ENCODE measurements at places on chromosomes 16 and 17.

GRCh38 chr16:85438981-85439685 lies 174.0 kb upstream of the GSE1 start:
- DNase-seq: no peak

- no peak for DNase-seq
Observed at GRCh38 chr17:7218166-7218565, 1.5 kb downstream of the DLG4 start.

DNA sequence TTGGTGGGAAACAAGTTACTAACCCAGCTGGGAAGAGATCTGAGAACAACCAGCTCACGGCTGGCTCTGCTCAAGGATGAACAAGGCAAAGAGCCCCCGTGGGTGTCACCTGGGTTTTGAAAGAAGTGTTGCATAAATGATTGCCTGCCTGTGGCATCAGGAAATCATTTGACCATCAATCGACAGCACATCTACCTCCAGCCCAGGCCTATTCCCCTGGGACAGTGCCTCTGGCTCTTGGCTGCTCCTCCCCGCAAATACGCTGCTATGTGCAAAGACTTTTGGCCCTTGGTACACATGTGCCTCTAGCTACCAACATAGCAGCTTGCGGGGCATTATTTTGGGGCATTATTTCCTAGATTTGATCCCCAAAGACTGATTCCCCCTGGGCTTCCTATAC lies 39.4 kb upstream of the SMPD3 start:
- DNase-seq: no peak

- no peak for DNase-seq
Observed at GRCh38 chr17:46770818-46771560, 47.5 kb downstream of the WNT3 start.

- no peak for DNase-seq
Observed at GRCh38 chr16:88346680-88347505, 35.9 kb upstream of the ZNF469 start.

- DNase-seq: no peak
Observed at GRCh38 chr17:17897442-17897841, 60.7 kb upstream of the SREBF1 start.

GRCh38 chr17:40819528-40820125 lies 2.8 kb downstream of the KRT10 start:
- DNase-seq: no peak

- no peak for DNase-seq
Observed at GRCh38 chr17:70407506-70407905, 238.2 kb downstream of the KCNJ2 start.

DNA sequence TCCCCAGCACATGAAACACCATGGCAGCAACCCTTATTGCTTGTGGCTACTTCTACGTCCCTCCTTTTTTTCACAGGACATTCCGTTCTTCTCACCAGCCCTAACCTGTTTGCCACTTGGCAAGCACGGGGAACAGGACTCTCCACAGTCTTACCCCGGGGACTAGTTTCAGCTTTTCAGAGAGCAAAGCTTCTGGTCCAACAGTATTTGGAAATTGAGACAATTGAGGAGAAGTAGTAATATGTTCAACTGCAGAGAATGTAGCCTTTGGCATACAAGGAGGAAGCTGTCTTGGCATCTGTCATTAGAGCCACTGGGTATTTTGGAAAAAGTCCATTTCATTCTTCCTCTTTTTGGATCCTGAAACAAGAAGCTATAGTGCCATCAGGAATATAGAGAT lies 65.7 kb downstream of the MAP2K6 start:
- DNase-seq: no peak

GRCh38 chr17:50107790-50108414 lies 12.8 kb downstream of the PDK2 start:
- no peak for DNase-seq

DNA sequence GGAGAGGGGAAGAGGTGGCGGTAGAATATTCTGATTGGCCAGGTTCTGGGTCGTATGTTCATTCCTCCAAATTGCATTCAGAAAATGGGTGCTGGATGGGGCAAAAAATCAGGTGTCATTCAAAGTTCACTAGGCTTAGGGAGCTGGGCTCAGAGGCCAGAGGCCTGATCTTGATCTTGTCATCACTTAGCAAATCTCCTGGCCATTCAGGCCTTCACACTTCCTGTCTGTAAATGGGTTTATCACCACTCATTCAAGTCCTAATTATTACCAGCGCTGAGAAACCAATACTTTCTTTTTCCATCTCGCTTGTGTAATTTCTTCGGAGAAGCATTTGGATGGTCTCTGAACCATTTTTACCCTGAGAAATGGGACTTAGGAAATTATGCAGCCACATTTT lies 50.8 kb downstream of the BMERB1 start:
- DNase-seq: no peak

- no peak for DNase-seq
Observed at GRCh38 chr16:19691161-19691711, 26.8 kb downstream of the KNOP1 start.

GRCh38 chr16:57144027-57144426 lies 41.8 kb downstream of the PSME3IP1 start:
- DNase-seq: no peak

GRCh38 chr17:65772989-65773388 lies 211.5 kb upstream of the AXIN2 start:
- DNase-seq: no peak

GRCh38 chr17:73104450-73104849 lies 12.0 kb upstream of the SLC39A11 start:
- no peak for DNase-seq

- no peak for DNase-seq
Observed at GRCh38 chr17:68684949-68685357, 83.8 kb upstream of the FAM20A start.

GRCh38 chr17:8963647-8964258 lies 1.8 kb downstream of the PIK3R5 start:
- peak; percentile 40 for DNase-seq

DNA sequence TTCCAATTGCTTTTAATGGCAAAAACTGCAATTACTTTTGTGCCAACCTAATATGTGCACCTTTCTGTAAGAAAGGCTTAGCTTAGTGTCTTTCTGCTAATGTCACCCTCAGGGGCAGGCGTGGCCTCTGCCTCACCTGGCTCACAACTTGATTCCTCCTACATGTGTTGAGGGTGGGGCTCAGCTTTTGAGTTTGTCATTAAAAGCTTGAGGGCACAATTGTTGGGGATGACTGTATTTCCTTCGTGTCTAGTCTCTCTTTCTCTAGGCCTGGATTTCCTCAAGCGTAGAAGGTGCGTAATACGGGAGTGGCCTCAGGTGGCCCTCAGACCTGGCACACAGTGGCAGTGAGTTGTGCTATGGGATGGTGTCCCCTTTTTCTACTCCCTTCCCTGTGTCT lies 94.4 kb downstream of the CLEC16A start:
- no peak for DNase-seq

- DNase-seq: no peak
Observed at GRCh38 chr17:40857535-40857934, 9.5 kb downstream of the KRT12 start.

- DNase-seq: no peak
Observed at GRCh38 chr17:7636163-7636562, 6.2 kb downstream of the SHBG start.

DNA sequence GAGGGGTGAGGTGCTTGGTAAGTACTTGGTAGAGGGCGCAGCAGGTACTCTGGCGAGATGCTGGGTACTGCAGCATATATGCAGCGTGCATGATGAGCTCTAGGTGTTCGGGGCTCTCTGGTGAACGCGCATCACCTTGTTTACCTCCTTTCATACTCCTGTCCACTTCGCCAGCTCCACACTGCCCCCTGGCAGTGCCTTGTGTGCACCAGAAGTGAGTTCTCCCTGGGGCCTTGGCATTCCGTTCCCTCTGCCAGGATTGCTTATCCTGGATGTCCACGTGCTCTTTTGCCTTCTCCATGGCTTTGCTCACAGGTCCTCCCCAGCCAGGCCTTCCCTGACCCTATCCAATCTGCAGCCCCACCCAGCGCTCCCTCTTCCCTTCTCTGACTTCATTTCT lies 154.2 kb downstream of the MRM1 start:
- no peak for DNase-seq

DNA sequence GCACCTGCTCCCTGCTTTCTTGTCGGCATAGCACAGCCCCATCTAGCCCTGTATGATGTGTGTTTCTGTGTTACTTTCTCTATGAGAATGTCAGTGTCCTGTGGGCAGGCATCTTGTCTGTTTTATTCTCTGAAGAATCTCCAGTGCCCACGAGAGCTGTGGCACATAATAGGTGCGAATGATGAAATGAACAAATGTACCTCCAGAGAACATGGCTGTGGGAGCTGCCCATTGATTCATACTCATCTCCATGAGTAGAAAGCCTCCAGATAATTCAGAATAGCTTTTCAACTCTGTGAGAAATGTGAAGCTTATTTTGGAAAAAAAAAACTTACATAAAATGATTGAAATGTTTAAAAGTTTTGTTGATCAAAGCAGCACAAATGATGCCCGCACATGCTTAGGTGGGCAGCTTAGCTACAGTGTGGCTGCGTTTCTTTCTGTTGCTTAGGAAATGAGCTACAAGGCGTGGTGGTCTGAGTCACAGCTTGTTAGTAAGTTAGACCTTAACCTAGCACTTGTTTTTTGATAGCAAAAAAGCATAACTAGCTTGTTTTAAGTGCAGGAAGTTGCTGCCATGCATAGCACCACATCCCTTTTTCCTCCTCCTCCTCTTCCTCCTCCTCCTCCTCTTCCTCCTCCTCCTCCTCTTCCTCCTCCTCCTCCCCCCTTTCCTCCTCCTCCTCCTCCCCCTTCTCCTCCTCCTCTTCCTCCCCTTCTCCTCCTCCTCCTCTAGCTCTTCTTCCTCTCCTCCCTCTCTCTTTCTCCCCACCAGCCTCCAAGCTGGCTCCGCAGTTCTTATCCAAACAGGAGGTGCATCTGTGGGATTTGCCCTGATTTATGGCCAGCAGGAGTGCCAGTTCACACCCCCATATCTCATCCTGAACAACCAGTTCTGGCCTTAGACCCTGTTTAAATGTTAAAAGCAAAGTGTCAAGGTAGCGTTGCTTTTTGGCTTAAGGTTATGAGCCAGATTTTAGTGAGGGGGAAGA lies 221.5 kb downstream of the IRF8 start:
- no peak for DNase-seq

- no peak for DNase-seq
Observed at GRCh38 chr16:86046667-86047270, 147.8 kb downstream of the IRF8 start.

DNA sequence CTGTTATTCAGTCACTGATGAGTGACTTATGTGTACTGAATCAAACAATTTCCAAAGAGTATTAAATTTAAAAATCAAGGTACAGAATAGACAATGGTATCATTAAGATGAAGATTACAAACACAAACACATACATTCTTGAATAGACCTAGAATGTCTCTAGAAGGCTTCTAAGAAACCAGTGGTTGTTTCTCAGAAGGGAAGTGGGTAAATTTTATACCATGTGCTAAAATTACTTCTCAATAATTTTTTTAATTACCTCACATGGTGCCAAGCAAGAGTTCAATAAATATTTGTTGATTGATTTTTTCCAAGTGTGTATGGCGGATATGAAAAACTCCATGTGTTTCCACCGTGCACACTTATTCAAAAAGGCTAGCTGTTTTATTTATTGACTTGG lies 6.4 kb downstream of the DYNLRB2 start:
- no peak for DNase-seq

GRCh38 chr17:44229090-44229489 lies 9.6 kb upstream of the UBTF start:
- DNase-seq: no peak

GRCh38 chr17:44084131-44084538 lies 13.6 kb downstream of the G6PC3 start:
- DNase-seq: no peak

GRCh38 chr17:50021681-50022370 lies 26.8 kb upstream of the DLX3 start:
- no peak for DNase-seq

DNA sequence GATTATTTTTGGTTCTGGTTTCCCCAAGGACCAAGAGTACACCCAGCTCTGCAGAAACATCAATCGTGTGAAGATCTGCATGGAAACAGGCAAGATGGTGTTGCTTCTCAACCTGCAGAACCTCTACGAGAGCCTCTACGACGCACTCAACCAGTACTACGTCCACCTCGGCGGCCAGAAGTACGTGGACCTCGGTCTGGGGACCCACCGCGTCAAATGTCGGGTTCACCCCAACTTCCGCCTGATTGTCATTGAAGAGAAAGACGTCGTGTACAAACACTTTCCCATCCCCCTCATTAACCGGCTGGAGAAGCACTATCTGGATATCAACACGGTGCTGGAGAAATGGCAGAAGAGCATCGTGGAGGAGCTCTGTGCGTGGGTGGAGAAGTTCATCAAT lies 67.4 kb upstream of the ENDOV start:
- DNase-seq: no peak

DNA sequence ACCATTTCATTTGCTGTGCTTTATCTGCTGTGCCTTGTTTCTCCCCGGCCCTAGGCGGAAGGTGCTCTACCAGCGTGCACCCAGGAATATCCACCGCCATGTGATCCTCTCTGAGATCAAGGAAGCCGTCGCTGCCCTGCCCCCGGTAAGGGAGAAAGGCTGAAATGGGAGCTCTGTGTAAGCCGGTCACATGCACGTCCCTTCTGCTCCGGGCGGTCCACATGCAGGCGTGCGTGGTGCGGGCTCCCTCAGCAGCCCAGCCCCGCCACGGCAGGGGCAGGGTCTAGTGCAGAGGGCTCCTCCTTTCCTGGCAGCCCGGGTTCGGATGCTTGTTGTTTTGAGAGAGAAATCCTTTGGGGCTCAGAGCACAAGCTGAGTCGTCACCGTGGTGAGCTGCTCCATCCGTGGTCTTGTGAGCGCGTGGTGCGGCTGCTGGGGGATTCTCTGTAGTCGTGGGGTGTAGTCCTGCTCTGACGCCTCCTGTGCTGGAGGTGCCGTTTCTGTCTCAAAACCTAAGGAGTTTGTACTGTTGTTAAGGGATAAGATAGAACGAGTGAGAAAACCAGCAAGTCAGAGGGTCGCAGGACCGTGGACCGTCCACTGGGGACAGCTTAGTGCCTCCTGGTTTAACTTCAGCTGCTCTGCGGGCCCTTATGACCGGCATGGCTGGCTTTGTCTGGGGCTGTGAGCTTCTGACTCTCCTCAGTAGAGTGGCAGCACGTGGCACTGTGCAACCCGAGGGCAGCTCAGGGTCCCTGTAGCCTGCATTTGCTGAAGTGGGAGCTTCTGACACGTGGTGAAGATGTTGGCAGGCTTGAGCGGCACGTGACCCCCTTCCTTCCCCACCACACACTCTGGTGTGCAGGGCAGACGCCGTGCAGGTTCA lies 12.3 kb upstream of the MC1R start:
- no peak for DNase-seq

- no peak for DNase-seq
Observed at GRCh38 chr17:17841601-17842025, 4.8 kb upstream of the SREBF1 start.

GRCh38 chr17:64508683-64509082 lies 1.9 kb downstream of the CEP95 start:
- no peak for DNase-seq

- DNase-seq: no peak
Observed at GRCh38 chr17:78746263-78746948, 35.7 kb downstream of the CYTH1 start.

Data from bone marrow (tissue), 2 donors.